Kasumi-1 (cell line): ENCODE measurements at places on chromosomes 2 and 18.
A peak's percentile ranks its signal among the peaks of the same experiment; 100 is the strongest.

DNA sequence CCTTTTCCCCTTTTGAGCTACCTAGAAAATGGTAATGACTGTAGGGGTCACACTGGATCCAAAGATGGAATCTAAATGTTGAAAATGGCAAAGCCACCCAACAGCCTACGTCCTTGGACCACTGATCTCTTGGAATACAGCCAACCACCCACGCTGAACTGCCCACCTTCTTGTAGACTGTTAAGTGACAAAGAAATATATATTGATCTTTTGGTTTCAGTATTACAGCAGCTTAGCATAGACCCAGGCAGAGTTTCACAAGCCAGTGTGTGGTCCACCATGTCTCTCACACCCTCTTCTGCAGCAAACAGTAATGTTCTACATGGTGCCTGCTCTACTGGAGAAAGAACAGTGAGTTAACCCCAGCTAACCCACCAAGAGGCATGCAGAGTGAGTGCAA is 20.2 kb downstream of the CACNB4 start:
- DNase-seq = no peak

- DNase-seq = no peak
These were observed 19.7 kb upstream of the TMEM17 start for GRCh38 chr2:62525549-62526269.

GRCh38 chr18:7954238-7954637 is 387.1 kb downstream of the PTPRM start:
- no peak for DNase-seq

DNA sequence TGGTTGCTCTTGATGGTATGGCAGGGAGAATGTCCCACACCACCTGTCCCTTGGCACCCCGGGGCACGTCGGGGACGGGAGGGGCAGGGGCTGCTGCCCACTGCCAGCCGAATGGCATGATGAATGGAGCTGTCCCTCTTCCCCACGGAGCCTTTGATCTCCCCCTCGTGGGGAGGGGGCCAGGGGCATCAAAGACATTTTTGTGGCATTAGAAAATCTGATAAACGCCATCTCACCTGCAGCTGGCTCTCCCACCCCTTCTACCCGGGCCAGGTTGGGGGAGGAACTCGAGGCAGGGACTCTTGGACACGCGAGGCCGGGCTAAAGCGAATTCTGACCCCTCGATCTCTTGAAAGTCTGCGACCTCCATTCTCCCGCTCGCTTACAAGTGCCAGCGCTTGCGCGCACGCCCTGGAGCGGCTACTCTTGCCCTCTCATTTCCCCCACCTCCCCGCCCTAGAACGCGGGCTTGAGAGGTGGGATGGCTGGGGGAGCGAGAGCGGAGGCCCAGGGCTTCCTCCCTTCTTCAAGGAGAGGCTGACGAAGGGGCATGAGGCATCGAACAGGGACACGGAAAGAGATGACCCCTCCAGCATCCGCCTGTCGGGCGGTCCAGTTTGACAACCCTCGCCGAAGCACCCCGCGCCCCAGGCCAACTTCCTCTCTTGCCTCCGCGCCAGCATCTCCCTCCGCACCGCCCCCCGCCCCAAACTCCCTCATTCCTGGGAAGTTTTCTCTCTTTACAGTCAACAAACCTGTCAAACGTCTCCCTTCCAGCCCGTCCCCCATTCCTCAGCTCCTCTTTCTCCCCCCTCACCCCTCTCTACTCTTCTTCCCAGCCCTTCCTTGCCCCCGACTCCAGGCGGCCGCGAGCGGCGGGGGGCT is 692 bp upstream of the WNT6 start:
- no peak for DNase-seq

DNA sequence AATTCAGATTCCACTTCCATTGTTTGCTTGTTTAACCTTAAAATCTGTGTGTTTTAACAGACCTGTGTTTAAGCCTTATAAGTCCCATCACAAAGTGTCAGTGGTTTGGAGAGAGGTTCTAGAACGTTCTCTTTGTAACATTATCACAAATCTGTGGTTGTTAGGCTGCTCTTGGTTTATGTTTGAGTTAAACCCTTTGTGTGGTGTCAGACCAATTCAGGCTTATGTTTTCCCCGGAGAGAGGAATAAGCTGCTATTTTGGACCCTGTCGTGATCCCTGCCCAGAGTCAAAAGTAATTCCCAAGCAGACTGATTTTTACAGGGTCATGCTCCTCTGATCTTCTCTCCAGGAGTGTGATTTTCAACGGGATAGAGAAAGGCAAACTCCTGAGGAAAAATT is 43.8 kb upstream of the LTBP1 start:
- DNase-seq = no peak

DNA sequence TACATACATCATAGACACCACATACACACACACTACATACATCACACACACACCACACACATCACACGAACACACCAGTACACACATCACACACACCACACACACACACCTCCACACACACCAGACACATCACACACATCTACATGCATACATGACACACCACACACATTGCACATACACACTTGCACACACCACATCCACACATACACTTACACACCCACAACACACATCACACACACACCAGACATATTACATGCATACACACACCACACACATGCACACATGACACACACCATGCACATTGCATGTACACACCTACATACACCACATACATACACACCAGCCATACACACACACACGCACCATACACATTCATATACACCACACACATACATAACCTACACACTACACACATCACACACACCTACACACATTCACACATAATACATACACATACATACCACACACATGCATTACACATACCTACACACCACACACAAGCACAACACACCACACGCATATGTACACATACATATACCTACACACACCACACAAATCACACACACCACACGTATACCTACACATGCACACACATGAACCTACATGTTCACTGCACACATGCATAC is 156.5 kb downstream of the NDUFA10 start:
- DNase-seq = no peak

DNA sequence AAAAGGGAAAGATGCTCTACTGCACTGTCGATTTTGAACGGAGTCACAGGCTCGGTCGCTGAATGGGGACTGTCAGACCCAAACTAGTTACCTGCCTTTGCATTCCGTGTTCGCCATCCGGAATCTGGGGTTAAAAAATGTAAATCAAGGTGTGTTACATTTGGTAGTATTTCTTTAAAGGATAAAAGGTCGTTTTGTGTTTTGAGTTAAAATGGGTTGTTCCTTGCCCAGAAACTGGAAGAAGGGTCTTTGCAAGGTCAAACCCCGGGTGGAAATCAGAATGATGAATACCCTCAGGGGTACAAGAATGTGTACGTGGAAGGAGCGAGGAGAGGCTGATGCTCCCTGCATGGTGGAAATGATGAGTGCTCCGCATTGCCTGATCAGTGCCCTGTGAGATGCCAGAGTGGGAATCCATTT is 1.0 kb downstream of the VSNL1 start:
- no peak for DNase-seq

GRCh38 chr2:241001413-241002274 is 3.2 kb downstream of the SNED1 start:
- no peak for DNase-seq

GRCh38 chr2:46132996-46133395 is 164.2 kb upstream of the EPAS1 start:
- DNase-seq = no peak

DNA sequence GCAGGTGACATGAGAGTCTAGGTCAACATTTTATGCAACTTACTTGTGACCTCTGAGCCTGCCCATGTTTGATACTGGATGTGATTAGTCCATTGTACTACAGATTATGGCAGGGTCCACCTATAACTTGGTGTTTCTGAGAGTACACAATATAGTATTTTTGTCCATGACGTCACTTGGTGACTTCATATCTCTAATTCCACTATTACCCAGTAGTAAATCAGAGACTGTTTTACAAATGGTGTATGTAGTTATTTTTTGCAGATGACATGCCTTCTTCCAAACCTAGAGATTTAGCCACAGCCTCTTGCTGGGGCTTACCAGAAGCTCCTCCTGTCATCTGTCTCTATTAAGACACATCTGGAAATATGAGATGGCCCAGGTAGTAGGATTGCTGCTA is 24.6 kb upstream of the TMX3 start:
- no peak for DNase-seq

DNA sequence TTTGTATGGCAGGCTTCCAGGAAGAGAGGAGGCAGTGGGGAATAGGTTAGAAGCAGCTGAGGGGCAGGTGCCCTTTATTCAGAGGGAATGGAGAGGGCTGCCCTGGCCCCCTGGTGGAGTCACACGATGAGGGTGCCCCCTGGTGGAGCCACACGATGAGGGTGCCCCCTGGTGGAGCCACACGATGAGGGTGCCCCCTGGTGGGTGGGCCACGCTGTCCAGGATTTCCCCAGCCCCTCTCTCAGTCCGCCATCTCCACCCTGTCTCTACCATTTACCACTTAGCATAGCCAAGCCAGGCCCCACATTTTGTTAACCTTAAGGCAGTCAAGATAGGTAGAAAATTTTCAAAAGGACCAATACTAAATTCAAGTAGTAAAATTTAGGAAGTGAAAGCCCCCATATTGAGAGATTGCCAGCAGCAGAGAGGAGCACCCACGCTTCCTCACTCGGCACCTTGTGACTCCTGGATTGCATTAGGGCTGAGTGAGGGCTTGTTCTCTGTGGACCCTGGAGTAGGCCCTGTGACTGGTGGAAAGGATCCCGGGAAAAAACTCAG is 10.4 kb upstream of the FAM228A start:
- DNase-seq = peak; percentile 41

DNA sequence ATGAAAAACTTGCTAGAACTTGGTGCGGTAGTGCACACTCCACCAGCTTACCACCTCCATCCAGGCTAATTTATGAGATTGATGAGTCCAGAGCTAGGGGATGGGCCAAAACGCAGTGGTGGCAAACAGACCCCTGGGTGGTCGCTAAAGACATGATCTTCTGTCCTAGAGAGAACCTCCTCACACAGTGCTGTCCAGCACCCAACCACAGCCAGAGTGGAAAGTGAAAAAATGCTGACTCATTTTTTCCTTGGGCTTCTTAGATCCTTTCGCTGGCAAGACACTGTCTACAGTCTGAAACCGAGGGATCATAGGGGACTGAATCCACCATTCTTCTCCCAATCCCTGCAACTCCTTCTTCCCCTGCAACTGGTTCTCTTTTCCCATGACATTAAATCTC is 4.1 kb downstream of the ANTXR1 start:
- no peak for DNase-seq

DNA sequence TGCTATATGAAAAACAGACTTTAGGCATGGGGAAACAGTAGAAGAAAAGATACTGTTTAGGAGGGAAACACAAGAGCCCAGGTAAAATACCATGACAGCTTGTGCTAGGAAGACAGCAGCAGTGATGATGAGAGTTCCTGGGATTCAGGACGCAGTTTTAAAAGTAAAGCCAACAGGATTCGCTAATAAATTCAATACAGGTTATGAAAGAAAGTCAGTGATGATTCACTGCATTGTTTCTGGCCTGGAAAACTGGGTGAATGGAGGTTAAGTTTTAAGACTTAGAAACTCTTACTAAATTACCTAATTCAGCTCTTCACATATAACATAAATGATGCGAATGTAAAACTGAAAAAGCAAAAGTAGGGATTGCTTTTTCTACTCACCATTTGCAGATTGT is 27.9 kb upstream of the RNU4ATAC start:
- DNase-seq = no peak

DNA sequence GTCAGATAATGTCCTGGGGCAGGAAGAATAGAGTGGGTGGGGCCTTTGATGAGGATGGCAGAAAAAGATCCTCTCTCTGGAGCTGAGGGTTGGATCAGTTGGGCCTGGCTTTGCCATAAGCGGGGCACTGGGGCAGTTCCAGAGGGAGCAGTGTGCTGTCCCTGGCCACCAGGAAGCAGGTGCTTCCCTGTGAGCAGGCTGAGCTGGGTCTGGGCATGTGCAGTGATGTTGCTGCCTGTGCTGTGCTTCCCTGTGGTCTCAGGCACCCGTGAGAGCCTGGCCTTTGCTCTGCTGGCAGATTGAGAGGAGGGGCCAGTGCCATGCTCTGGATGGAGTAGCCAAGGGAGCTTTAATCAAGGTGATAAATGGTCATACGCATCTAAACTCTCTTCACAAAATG is 14.6 kb upstream of the NPPC start:
- no peak for DNase-seq

DNA sequence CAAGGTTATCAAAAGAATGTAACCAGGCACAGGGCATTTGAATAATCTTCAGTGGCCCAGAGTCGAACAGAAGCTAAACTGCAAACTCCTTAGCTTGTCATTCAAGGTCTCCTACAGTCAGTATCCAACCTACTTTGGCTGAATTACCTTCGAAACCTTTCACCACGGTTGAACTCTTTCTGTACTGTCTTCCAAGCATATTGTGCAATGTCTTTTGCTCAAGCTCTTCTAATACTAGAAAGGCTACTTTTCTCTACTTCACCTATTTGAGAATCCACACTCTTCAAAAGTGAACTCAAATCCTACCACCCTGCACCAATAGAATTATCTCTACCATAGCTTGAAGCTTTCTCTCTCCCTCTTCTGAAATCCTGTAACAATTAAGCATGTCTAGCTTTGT is 142.9 kb downstream of the NR4A2 start:
- no peak for DNase-seq

GRCh38 chr2:121599963-121600651 is 49.2 kb downstream of the CLASP1 start:
- peak; percentile 7 for DNase-seq

GRCh38 chr2:20604951-20605381 is 45.9 kb downstream of the HS1BP3 start:
- no peak for DNase-seq

DNA sequence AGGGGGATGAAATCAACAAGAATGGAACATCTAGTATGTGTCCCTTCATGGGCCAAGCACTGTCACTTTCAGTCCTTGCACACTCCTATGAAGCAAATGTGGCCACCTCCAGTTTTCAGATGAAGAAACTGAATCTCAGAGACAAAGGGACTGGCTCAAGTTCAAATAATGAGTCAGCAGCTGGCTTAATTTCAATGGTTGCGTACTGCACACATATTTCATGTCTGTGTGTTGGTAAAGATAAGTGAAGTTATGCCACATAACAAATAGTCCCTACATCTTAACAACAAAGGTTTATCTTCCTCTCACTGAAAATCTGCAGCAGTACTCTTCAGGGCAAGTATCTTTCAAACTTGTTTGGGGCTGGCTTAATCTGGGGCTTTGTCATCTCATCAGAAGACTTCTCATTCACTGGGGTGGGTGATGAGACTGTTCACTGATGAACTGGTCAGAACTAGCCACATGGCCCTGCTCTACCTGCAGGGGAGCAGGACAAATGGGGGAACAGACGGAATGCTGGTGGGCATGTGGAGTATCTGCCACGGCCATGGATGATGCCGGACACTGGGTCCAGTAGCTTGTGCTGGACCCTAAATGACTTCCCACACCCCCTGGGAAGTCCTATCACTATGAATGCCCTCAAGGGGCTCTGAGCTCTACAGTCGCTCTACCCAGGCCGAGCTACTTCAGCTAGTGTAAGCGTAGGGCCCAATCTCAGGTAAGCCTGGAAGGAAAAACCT is 263.2 kb downstream of the CYP26B1 start:
- DNase-seq = no peak

GRCh38 chr2:31940920-31941319 is 69.9 kb downstream of the MEMO1 start:
- no peak for DNase-seq

- DNase-seq = no peak
These were observed 100.7 kb upstream of the RNU4ATAC start for GRCh38 chr2:121429927-121430520.

GRCh38 chr2:122634256-122634655 is 878.8 kb downstream of the TSN start:
- no peak for DNase-seq
